ENCODE measurements at places on chromosomes 3 and 15. TPM values are rescaled to one million over a fixed set of nuclear protein-coding genes. Genes with fewer than 3 reads are reported as not detected.

- no peak for ATAC-seq
These were observed 103.6 kb downstream of the DAPK2 start for GRCh38 chr15:63942486-63943365.

DNA sequence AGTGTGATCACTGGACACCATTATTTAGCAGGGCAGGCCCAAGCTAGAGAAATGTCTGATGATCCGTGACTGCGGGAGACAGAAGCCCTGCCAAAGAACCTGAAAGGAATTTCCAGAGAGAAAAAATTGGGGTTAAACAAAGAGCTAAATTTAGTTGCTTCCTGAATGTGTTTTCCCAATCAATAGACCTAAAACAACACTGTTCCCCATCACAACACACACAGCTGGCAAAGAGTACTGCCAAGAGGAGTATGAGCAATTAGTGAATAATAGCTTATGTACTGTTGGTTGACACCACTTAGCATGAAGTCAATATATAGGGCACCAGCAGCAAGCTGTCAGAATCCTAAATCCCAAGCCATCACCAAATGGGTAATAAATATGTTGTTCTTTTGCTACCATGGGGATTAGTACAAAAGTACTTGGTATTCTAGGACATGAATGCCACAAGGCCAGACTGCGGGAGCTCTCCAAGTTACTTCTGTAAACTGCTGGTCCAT is 35.7 kb downstream of the CLK3 start:
- ATAC-seq = no peak

Gene VEPH1
- 2.3 TPM for total RNA-seq

DNA sequence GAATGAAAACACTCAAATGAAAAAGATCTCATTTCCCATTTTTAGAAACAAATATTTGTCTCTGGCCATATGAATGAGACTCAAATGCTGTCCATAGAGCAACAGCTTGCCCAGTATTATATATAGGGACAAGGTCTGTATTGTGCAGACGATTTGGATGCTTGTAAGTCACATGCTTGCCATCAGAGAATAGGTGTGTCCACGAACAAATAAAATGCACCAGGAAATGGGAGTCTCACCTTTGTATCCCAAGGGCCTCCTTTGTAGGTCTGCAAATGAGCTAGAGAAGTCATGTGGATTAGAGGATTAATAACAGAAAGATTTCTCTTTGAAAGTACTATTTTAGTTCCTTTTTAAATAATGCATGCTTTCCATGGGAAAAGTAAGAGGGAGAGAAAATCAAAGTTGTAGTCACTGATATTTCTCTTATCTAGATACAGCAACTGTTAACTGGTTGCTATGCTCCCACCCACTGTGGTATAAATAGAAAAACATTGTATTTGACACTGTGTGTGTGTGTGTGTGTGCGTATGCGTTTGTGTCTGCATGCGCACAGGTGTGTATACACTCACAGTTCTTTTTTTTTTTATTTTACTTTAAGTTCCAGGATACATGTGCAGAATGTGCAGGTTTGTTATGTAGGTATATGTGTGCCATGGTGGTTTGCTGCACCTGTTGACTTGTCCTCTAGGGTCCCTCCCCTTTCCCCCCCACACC is 383.4 kb upstream of the ARRDC4 start:
- ATAC-seq = no peak

DNA sequence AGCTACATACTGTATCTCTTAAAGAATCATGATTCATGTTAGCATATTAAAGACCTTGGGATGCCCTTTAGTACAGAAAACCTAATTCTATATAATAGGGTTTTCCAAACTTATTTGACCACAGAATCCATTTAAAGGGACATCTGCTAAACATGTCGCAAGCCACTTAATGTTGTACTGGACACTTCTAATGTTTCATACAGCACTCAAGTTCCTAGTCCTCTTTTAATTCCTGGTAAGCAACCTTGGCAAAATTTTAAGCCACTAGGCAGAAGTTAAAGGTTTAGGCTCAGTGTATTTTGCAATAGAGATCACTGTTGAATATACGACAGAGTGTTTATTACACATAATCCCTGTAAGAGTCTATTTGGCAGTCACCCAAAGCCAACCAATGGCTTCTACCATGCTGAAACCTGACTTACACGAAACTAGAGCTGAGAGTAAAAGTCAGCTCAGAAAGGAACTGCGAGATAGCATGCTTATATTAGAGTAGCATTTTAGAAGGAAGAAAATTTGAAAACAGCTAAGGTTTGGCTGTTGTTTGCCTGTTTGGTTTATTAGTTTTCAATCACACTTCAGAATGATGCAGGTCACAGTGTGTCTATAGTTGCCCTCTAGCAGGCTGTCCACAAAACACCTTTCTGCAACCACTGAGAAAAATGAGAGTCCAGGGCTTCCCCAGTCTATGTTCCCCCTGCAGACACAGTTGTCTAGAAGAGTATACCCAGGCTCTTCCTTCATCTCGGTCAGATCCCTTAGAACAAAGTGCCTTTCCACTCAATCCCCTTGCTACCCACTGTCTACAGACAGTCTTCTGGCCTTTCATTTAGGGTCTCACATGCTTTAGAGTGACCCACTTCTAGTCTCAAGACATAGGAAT is 104.4 kb downstream of the FMN1 start:
- peak; percentile 81 for ATAC-seq

- no peak for ATAC-seq
These were observed 7.3 kb upstream of the CHCHD6 start for GRCh38 chr3:126696701-126697267.

DNA sequence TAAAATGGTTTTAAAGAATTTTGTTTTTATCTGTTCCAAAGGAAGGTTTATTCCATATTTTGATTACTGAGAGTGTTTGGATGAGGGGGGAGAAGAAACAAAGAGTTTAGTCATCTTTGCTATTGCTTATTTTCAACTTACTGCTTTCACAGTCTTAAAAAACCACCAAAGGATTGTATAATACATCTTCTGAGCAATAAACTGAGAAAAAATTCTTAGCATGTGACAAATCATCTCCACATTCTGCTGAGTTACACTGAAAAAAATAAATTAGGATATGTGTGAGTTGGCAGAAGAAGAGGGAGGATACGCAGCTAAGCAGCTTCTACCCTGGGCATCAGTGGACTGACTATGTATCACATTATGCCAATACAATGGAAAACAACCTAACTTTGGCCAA is 23.2 kb upstream of the ACTC1 start:
- no peak for ATAC-seq

DNA sequence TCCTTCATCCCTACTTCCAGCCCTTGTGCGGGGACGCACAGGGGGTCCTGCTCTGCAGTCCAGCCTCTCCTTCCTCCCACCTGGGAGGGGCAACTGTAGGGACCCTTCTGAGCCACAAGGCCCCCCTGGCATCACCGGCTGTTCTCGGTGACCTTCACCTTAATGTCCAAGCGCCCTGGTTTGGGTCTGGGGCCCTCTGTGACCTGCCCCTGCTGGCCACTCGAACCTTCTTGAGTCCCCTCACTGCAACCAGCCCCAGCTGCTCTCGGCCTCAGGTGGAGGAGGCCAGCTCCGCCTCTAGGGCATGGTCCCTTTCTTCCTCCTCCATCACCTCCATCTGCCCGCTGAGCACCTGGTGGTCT is 57.9 kb downstream of the RGMA start:
- ATAC-seq = no peak

- ATAC-seq = no peak
These were observed 93.8 kb upstream of the PDZRN3 start for GRCh38 chr3:73718326-73719110.

DNA sequence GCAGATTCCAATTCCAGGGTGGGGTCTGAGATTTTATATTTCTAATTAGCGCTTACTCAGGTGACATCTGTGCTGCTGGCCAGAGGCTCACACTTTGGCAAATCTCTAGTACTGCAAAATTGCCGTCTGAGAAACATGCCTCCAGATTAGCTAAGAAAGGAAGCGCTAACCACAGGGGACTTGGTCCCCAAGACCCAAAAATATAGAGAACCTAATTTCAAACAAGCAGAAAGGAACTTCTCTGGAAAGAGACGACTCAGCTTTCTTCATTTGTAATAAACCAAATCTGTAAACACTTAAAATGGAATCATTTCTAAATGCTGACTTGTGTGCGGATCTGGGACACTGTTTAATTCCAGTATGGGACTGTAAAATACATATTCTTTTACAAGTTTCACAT is 55.7 kb downstream of the B3GNT5 start:
- ATAC-seq = no peak

GRCh38 chr15:41337631-41338522 is 5.2 kb downstream of the NUSAP1 start:
- ATAC-seq = no peak

- no peak for ATAC-seq
These were observed 8.3 kb downstream of the HDGFL3 start for GRCh38 chr15:83199288-83199687.

Gene NPRL2
- 19.6 TPM for total RNA-seq

- ATAC-seq = peak; percentile 67
These were observed 12.0 kb downstream of the MRPL46 start for GRCh38 chr15:88454867-88455810.

Gene MGA
- total RNA-seq = 52.0 TPM

GRCh38 chr3:53919741-53920140 is 28.1 kb upstream of the SELENOK start:
- ATAC-seq = no peak

Gene MESP2
- not detected for total RNA-seq

GRCh38 chr3:101119535-101119934 is 126.3 kb upstream of the ABI3BP start:
- ATAC-seq = no peak

DNA sequence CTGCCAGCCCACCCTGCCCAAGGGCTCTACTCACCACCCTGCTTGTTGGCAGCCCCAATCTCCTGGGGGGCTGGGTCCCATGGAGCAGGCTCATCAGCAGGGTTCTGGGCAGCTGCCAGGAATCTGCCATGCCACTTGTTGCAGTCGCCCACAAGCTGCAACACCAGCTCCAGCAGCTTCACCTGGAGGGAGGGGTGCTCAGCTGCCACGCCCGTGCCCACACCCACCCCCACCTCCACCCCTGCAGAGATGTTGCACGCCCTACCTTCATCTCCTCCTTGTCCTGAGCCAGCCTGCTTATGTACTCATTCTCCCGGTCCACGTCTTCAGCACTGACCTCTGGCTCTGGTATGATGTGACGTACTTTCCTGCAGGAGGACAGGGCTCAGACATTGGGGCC is 77.9 kb upstream of the C2CD4B start:
- no peak for ATAC-seq

DNA sequence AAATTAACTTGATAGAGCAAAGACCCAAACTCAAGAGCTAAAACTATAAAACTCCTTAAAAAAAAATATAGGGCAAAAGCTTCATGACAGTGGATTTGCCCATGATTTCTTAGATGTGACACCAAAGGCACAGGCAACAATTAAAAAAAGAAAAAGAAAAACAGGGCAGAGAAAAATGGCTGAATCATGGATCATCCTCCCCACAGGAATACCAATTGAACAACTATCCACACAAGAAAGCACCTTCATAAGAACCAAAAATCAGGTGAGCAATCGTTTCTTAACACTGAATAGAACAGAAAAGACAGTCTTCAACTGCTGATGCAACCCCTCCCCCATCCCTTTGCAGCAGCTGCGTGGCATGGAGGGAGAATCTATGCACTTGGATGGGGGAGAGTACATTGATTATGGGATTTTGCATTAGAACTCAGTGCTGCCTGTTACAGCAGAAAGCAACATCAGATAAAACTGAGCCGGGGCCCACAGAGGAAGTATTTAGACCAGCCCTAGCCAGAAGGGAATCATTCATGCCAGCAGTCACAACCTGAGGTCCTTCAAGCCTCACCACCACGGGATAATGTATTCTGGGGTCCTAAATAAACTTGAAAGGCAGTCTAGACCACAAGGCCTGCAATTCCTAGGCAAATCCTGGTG is 15.7 kb downstream of the C3orf33 start:
- ATAC-seq = no peak

Gene CRABP1
- total RNA-seq = 0.50 TPM

DNA sequence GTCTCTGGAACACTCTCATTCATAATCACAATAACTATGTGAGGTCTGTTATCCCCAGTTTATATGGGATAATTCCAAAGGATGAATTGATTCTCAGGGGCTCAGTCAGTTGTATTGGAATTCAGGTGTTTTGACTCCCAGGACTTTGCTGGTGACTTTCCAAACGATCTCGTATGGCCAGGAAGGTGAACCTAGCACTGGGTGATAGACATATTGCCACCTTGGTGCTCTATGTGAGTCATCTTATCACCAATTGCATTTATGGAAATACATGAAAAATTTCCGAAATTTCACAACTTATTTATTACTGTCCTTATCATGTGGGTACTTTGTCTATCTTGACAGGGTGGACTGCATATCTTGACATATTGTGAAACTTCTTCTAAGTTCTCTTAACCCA is 287.3 kb downstream of the WDR72 start:
- ATAC-seq = no peak

GRCh38 chr3:71056327-71056726 is 527.2 kb downstream of the FOXP1 start:
- peak; percentile 39 for ATAC-seq

GRCh38 chr3:184942735-184943134 is 130.8 kb downstream of the VPS8 start:
- ATAC-seq = no peak

DNA sequence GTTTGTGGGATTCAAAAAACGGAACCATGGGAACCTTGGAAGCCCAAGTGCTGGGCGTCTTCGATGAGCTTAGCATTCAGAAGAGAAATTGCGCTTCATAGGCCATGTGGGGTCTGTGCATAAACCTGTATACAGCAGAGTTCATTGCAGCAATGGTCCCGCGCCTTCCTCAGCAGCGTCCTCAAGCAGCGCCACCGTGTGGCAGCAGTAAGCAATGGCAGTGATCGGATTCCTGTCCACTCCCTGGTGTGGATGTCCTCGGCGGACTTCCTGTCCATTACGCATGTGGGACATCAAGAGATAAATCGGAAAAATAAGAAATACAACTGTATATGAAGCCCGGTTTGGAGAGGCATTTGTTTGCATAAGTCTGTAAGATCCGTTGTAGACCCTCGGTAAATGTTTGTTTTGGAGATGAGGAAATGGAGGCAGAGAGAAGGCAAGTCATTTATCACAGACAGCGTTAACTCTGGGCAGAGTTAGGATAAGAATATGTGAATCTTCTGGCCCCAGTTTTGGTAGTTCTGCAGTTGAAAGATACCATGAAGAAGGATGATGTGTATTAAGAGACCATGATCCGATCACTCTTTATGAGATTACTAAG is 57.7 kb downstream of the CNTN4 start:
- no peak for ATAC-seq

DNA sequence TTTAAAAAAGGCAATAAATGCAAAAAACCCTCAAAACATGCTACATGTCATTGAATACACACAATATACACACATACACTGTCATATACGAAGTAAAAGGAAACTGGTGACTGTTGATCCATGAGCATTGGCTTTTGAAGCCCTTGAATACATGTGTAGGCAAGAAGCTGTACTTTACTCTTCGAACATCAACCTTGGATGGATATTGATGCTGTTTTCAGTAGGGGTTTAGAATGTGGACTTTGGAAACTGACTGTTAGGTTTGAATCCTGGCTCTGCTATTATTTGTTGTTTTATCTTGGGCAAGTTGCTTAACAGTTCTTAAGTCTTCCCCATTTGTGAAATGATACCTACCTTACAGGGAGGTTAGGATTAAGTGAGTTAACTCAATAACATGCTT is 30.5 kb downstream of the RNF13 start:
- ATAC-seq = no peak

Gene GOLGA6L9
- total RNA-seq = 1.4 TPM

Data from gastroesophageal sphincter (tissue), 4 donors.